ENCODE measurements at places on chromosomes 12 and 14.

- DNase-seq: no peak
Measured at GRCh38 chr12:54968181-54968730, 16.3 kb downstream of the TESPA1 start.

DNA sequence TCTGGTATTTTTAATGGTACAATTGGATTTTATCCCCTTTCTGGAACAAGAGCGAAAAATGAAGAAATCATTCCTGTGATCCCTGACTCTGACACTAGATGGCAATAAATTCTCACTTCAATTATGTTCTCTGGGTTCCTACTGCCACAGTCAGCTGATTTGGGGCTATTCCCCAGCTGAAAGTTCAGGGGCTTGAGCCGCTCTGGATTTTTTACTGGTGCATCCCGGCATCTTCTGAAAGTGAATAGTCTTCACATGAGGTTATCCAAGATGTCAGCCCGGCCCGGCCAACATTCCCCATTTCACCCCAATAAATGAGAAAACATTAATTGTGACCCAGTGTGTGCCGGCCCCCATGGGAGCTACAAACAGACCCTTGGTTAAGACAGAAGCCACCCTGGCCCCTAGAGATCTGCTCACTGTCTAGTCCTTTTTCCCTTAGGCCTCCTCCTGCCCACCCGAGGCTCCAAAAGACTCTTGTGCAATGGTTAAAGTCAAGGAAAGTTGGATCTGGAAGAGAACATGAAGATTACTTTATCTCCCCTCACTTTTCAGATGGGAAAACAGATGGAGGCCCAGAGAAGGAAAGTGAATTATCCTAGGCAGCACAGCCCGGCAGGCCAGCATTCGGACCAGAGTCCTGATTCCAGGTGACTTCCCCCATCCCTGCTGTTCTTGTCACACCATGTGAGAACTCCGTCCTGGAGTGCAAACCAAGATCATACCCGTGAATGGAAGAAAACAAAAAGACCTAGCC is 20.8 kb downstream of the CKAP4 start:
- peak; percentile 55 for DNase-seq

DNA sequence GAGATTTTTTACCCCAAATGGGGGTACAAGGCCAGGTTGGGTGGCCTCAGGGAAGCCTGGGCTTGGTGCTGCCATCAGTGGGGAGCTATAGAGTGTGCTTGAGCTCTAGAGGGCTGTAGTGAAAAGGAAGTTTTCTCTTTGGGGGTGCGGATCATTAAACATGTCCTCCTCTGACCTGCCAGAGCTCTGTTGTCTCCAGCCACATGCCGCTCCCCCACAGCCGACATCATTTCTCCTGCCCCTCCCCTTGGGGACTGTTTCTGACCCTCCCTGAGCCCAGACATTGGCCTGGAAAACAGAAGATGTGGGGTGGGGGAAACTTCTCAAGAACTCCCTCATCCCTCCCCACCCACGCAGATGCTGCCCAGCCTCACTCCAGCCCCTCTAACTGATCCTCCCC is 25.3 kb downstream of the DTX1 start:
- DNase-seq: no peak

DNA sequence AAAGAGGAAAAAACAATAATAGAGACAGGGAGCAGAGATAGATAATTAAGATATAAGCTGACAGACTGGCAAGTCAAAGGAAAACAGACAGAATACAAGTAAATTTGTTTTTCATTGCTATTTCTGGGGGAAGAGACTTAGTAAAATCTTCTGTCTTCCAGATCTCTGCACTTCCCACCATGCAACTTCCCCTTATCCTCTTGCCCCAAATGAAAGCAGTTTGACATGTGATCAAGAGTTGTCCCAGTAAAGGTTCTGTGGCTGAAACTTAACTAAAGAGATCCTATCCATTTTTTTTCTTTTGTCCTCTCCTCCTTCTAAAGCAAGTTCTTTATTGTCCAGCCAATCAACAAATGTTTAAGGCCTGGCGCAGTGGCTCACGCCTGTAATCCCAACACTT is 1.5 kb upstream of the MLF2 start:
- DNase-seq: no peak

DNA sequence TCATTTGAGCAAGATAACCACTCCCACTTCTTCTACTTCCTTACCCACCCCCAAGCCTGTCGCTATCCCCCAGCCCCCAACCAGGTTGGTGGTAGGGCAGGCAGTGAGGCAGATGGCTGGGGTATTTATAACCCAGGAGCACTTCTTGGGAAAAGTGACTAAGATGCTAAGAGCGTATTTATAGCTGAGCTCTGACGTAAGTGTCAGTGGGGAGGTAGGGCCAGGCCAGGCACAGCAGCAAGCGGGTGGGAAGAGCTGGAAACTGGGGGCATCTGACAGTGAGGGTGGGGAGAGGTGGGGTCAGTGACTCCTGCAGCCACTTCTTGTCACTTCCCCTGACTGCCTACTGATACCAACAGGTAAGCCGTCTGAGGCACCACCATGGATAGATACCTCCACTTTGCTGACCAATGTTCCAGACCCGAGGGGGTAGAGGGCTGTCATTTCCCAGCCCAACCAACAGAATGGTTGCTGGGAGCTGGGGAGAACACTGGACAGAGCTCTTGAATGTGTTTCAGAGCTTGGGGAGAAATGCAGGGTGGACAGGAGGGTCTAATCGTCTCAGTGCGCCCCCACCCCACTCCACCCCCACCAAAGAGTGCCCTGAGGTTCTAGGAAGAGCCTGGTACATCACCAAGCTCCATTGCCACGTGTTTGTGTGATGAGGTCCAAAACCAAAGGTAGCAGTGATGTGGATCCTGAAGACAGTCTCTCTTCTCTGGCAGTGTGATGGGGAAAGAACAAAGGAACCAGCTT is 2.7 kb upstream of the INHBE start:
- no peak for DNase-seq

GRCh38 chr12:49200919-49201594 is 12.2 kb upstream of the TUBA1A start:
- DNase-seq: no peak

DNA sequence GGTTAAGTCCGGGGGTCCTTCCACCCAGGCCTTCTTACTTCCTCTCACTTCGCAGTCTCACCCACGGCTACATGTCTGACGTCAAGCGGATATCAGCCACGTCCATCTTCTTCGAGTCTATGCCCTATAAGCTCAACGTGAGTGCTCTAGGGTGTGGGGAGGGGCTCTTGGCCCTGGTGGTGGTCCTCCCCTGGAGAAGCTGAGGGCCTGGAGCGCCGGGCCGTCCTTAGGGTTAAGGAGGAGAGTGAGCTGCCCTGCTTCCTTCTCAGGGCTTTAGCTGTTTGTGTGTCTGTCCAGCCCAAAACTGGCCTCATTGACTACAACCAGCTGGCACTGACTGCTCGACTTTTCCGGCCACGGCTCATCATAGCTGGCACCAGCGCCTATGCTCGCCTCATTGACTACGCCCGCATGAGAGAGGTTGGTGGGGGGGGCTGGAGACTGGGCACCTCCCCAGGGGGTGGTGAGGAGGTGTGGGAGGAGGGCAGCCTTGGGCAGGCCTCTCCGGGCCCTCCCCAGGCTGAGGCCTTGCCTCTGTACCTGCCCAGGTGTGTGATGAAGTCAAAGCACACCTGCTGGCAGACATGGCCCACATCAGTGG is 2.7 kb downstream of the SHMT2 start:
- DNase-seq: no peak

DNA sequence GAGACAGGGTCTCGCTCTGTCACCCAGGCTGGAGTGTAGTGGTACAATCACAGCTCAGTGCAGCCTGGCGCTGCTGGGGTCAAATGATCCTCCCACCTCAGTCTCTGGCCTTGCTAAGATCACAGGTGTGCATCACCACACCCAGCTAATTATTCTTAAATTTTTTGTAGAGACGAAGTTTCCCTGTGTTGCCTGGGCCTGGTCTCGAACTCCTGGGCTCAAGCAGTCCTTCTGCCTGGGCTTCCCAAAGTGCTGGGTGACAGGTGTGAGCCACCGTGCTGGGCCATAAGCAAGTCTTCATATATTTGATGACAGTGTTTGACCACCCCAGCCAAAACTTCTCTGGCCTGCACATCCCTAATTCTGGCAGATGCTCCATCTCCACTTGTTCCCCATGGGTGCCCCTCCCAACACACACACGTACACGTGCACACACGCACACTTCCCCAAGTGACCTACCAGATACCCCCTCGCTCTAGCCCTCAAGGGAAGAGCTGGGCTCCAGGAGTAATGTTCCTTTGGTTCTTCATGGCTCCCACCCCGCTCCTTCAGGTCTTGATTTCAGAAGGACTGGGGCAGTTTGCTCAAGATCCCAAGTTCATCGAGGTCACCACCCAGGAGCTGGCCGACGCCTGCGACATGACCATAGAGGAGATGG is 104.3 kb upstream of the FKBP4 start:
- DNase-seq: no peak

- no peak for DNase-seq
Measured at GRCh38 chr12:78035901-78036606, 205.4 kb downstream of the NAV3 start.

DNA sequence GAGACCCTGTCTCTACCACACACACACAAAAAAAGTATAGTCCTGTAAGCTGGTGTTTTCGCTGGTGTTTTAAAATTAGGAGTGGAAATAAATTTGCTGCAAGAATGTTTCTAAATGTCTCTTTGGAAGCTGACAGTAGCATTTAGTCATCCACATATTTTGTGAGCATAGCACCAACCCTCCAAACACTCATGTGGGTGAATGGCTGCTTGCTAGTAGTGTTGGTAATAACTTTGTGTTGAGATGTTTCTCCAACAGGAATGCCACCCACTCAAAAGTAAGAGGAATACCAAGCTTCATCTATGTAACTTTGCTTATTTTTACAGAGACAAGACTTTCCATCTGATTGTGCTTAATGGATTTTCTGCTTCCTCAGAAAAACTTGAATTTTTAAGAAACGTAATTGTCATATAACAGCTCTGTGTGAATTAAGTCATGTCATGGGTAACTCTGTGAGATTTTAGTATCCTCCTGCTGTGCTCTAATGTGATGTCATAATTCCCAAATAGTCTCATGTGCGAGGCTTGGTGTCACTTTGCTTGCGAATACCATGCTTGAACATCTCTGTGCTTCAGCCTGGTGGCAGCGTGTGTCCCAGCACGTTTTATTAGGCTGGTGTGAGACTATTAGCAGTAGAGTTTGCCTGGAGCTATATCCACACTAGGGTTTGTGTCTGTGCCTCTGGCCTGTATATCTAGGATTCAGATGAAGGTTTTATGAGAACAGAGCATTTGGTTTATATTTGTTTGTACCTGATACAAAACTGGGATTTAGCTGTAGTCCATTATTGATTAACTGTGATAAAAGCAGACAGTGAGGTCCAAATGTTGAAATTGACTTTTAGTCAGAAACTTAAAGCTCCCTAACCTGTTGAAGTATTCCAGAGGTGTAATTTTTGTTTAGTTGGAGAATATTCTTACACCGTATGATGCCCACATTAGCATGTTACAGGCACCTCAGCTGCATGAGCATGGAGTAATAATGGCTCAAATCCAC is 80.5 kb downstream of the FBXW8 start:
- DNase-seq: no peak

DNA sequence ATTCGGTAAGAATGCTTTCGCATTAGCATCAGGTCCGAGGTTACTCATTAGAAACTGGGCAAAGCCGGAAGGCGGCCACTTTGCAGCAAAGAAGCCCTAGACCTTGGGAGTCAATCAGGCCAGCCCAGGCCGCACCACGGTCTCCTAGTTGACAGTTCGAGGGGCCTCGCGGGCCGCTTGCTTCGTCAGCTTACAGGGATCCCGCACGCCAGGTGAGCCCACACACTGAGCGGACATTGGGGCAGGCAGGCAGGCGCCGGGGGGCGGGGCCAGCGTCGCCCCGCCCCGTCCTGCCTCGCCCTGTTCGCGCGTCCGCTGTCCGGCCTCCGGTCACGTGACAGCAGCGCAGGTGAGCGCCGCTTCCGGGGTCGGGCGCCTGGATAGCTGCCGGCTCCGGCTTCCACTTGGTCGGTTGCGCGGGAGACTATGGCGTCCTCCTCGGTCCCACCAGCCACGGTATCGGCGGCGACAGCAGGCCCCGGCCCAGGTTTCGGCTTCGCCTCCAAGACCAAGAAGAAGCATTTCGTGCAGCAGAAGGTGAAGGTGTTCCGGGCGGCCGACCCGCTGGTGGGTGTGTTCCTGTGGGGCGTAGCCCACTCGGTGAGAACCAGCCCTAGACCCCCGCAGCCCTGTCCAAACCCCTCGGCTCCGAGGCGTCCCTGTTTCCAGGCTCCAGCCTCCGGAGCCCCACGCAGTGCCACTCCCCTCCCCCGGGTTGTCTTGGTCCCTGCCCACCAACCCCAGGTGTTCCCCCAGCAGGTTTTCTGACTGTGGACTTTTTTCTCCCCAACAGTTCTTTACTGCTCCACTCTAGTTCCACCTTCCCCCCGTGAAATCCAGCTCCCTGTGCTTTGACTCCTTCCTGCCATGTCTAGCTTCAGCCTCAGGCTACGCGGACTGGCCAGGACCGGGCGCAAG is at the start of gene PIP4K2C:
Gene PIP4K2C, plus strand, starts transcription at position 329 of the 918 bp plus-strand sequence. Its CDS starts 98 bp downstream, at position 427.
- DNase-seq: peak; percentile 77

DNA sequence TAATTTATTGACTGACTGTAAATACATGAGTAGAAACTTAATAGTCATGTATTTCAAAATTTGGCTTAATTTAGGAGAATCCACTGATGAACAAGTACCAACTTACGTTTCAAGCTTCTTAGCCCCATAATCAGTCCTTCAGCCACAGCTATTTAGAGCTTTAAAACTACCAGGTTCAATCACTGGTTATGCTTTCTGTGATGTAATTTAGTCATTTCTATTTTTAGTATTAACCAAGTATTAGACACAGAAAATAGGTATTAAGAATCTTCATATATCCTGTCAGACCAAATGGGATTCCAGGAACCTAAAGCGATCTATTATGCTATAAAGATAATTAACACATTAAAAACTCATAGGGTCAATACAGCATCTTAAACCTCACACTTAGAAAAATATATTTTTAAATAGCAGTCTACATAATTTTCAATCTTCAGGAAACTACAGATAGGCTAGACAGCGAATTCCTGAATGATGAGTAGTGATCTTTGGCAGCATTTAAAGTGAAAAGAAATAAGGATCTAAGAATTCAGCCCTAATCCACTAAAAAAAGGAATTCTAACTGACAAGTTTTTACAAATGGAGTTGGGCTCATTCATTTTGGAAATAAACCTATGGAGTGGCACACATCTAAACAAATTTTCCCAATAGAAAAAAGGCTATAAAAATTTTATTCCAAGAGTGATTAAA is 51.5 kb downstream of the ZC3H14 start:
- no peak for DNase-seq

- DNase-seq: no peak
Measured at GRCh38 chr14:70771781-70772212, 37.5 kb downstream of the MAP3K9 start.

- no peak for DNase-seq
Measured at GRCh38 chr12:118743896-118744700, 237.2 kb upstream of the SRRM4 start.

DNA sequence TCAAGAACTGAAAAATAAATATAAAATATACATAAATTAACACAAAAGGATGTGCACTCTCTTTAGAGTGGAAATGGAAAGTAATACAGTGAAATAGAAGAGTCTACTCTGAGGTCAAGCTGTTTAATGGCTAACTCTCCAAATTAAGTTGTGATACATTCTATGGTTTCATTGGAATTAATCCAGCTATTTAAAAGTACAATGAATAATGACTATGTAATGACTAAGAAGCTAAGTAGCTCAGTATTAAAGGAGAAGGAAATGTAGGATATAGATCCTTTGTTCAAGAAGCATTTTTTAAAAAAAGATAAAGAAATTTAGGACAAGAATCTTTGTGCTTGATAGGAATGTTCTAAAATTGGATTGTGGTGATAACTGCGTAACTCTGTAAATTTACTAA is 85.3 kb downstream of the LRP6 start:
- DNase-seq: no peak

GRCh38 chr12:11698729-11699128 is 49.3 kb downstream of the ETV6 start:
- DNase-seq: no peak

Data from HepG2 (cell line).